Activated T-cell treated with anti-CD3 and anti-CD28 coated beads, Interleukin-2, amount 50 U/mL, for 4 hours (primary cell): ENCODE measurements at places on chromosomes 12 and 14. TPM values are rescaled to one million over a fixed set of nuclear protein-coding genes. Genes with fewer than 3 reads are reported as not detected.

Gene MFAP5
- not detected for total RNA-seq

Gene RERG
- total RNA-seq: 0.26 TPM

Gene TMEM229B
- 3.5 TPM for total RNA-seq

Gene HOXC11
- not detected for total RNA-seq

Gene ITGB7
- 140 TPM for total RNA-seq

Gene HOXC12
- not detected for total RNA-seq

Gene RNASE11
- not detected for total RNA-seq

Gene ANKRD9
- total RNA-seq: 8.7 TPM

Gene TMEM30B
- total RNA-seq: 1.5 TPM

Gene RTL1
- total RNA-seq: not detected

Gene CD4
- total RNA-seq: 51.4 TPM

Gene SLC7A8
- total RNA-seq: 1.5 TPM

Gene FAM234B
- total RNA-seq: 8.4 TPM

Gene MYF6
- total RNA-seq: not detected

Gene CFAP73
- total RNA-seq: 0.38 TPM

Gene PXN
- 54.0 TPM for total RNA-seq

Gene SRGAP1
- total RNA-seq: 0.33 TPM

Gene OR6C2
- not detected for total RNA-seq

Gene SIRT4
- total RNA-seq: 1.8 TPM

Gene AMN1
- 3.8 TPM for total RNA-seq

Gene ACOT6
- total RNA-seq: not detected

Gene CLSTN3
- 12.2 TPM for total RNA-seq

Gene TAS2R20
- total RNA-seq: 0.61 TPM

Gene SGPP1
- total RNA-seq: 12.8 TPM

Gene TRIM9
- total RNA-seq: 0.58 TPM

Gene MANSC4
- not detected for total RNA-seq

Gene CCDC63
- not detected for total RNA-seq

Gene HHIPL1
- total RNA-seq: not detected

Gene ADAM20
- total RNA-seq: not detected

Gene TSPAN8
- 0.30 TPM for total RNA-seq

Gene AQP5
- not detected for total RNA-seq

Gene KRT74
- total RNA-seq: not detected

Gene RPS6KL1
- 20.7 TPM for total RNA-seq

Gene KRT77
- not detected for total RNA-seq

Gene RACGAP1
- total RNA-seq: 22.6 TPM

Gene NKX2-1
- not detected for total RNA-seq

Gene C14orf180
- total RNA-seq: not detected

Gene DPF3
- total RNA-seq: 0.48 TPM

Gene KCNA1
- 0.10 TPM for total RNA-seq
